Suprapubic skin (tissue), 4 donors: ENCODE measurements at places on chromosomes 7 and 10. TPM values are rescaled to one million over a fixed set of nuclear protein-coding genes. Genes with fewer than 3 reads are reported as not detected.

DNA sequence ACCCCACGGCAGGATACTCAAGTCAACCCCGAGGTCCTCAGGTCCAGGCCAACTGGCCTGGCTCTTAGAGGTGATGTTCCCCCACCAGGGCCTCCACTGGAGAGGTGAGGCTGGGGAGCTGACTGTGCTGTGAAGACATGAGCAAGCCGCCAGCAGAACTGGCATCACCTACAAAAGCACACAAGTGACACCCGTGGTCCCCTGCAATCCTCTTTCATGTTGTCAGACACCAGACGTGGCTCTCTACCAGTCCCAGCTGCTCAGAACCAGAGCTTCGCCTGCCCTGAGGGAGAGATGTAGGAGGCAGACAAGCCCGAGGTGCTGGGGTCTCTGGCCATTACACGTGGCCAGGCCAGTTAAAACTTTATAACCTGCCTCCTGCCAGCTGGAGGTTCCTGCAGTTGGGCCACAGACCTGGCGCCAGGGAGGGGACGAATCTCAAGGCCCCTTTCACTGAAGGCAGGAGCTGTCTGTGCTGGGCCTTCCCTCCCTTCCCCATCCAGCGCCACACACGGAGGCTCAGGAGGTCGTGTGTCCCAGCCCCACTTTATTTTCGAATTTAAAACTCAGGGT, 2.2 kb downstream of the COMTD1 start:
- DNase-seq: peak; percentile 81
- H3K4me1 ChIP-seq: peaks cover 35% of the 10 kb centered on the region
- peak overlapping the region; percentile 91 for H3K4me3 ChIP-seq
- peak overlapping the region; percentile 83 for H3K27ac ChIP-seq

Gene FAM237B
- total RNA-seq: not detected

Gene NPSR1
- not detected for total RNA-seq

- no peaks in the 10 kb centered on the region for H3K27me3 ChIP-seq
- H3K4me3 ChIP-seq: no peak overlapping the region
- no peaks in the 10 kb centered on the region for H3K36me3 ChIP-seq
- no peak for DNase-seq
- no peak overlapping the region for H3K27ac ChIP-seq
Measured at GRCh38 chr10:132551093-132551807, 13.7 kb downstream of the INPP5A start.

- no peaks in the 10 kb centered on the region for H3K36me3 ChIP-seq
- H3K27ac ChIP-seq: no peak overlapping the region
- peak overlapping the region; percentile 23 for H3K4me3 ChIP-seq
Measured at GRCh38 chr10:50152792-50153272, 85.1 kb downstream of the WASHC2A start.

- no peak overlapping the region for H3K4me3 ChIP-seq
- peaks cover 100% of the 10 kb centered on the region for H3K36me3 ChIP-seq
- no peak overlapping the region for H3K27ac ChIP-seq
- H3K27me3 ChIP-seq: no peaks in the 10 kb centered on the region
Measured at GRCh38 chr7:138564365-138564764, 104.3 kb downstream of the TRIM24 start.

- H3K27ac ChIP-seq: no peak overlapping the region
- no peaks in the 10 kb centered on the region for H3K27me3 ChIP-seq
- H3K4me1 ChIP-seq: no peaks in the 10 kb centered on the region
- no peaks in the 10 kb centered on the region for H3K36me3 ChIP-seq
- no peak overlapping the region for H3K4me3 ChIP-seq
Measured at GRCh38 chr7:121404348-121404747, 8.2 kb upstream of the FAM3C start.

Gene CTTNBP2
- total RNA-seq: 4.3 TPM

Gene ASAH2
- total RNA-seq: 6.1 TPM

DNA sequence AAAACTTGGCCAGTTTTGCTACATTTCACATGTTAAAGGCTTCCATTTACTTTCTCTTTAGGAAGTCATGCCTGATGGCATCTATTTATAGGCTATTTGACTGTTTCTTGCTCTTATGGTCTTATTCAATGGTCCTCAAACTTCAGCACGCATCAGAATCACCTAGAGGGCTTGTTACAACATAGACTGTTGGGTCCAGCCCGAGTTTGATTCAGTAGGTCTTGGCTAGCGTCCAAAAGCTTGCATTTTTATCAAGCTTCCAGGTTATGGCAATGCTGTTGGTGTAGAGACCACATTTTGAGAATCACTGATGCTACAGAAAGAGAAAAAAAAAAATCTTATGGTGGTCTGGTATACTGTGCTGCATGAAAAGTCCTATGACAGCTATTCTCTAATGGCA, 51.9 kb downstream of the MTPN start:
- H3K36me3 ChIP-seq: peaks cover 12% of the 10 kb centered on the region
- no peak overlapping the region for H3K27ac ChIP-seq
- H3K27me3 ChIP-seq: no peaks in the 10 kb centered on the region
- DNase-seq: no peak

DNA sequence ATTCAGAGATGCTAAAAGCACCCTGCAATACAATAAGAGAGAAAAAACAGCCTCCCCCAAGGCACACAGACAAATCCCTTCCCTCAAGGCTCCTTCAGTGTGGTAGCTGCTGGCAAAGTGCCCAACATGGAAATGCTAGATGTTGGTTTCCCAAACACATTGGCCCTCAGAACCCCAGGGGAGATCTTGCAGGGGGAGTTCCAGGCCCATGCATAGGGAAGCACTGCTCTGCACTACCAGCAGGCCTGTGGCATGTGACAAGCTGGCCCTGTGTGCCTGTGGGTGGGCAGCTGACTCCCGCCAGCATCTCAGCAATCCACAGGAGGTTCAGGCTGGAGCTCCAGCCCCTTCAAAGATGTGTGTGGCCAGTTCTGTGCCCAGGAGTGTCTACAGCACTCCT, 16.8 kb upstream of the CSGALNACT2 start:
- peak; percentile 59 for DNase-seq
- H3K36me3 ChIP-seq: no peaks in the 10 kb centered on the region
- no peak overlapping the region for H3K4me3 ChIP-seq
- H3K27ac ChIP-seq: no peak overlapping the region

DNA sequence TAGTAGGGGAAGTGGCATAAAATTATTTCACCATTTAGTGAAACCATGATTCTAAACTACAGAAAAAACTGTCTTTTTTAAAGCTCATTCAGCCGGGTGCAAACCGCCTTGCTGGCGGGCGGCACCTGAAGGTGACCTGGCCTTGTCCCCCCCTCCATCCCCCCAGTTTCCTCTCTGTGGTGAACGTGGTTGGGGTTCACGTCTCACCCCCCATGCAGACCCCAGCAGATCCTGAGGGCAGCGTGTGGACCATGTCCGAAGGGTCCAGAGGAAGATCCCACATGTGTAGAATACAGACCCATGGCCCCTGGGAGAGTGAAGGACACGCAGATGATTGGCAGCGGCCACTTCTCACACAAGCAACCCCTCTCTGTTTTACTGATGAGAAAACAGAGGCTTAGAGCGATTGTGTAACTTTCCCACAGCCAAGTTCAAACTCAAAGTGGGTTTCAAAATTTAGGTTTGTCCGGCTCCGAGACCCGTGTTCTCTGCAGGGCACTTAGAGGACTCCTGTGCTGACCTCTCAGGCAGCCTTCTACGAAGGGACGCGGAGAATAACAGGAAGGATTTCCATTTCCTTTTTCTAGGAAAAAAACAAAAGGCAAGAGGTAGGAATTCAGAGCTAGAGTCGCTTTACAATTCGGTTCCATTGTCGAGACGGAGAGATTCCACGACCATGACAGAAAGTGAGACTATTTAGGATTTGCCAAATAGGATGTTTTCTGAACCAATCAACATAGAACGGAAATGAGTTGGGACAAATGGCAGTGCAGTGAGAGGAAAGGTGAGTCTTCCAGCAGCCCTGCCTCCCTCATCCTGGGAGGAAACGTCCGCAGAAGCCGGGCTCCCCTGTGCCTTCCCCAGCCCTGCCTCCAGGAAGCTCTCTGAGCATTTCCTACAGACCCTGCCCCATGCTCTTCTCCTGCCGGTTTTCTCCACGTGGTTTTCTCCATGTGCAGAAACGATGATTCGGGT, 67.6 kb upstream of the PITRM1 start:
- no peak for DNase-seq
- H3K36me3 ChIP-seq: no peaks in the 10 kb centered on the region
- peak overlapping the region; percentile 2 for H3K4me3 ChIP-seq
- peaks cover 8% of the 10 kb centered on the region for H3K4me1 ChIP-seq
- H3K27me3 ChIP-seq: no peaks in the 10 kb centered on the region

DNA sequence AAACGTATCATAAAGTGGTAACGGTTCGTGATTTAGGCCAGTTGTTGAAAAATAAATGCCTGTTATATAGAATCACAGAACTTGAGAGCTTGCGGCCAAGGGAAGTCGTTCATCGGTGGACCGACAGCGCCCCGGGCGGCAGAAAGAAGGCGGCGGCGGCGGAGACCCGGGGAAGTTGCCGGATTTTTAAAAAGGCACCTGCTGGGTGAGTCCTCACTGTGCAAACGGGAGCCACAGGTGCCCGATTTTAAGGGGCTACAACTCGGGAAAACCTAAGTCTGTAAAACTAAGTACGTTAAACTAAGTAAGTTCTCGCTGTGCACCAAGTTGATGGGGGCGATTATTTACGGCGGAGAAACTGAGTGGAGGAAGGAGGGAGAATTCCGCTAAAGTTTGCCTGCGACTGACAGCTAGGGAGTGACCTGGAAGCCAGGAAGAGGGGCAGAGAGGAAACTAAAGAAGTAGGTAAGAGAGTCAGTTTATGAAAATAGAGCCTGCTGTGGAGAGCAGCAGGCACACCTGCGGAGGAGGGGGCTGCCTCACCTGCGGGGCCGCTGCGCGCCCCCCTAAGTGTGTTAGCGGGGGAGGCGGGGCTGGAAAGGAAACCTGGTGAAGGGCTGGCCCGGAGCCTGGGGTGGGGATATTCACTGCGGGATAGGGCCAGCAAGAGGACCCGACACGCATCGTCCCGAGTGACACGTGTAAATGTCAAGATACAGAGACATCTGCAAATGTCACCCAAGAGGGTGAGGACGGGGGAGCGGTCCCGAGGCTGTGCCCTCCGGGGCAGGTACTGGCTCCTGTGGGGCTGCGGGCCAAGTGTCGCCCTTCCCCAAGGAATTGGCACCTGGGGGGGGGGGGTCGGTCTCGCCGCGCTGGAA, 996 bp downstream of the ADAM12 start:
- peaks cover 20% of the 10 kb centered on the region for H3K4me1 ChIP-seq
- H3K27me3 ChIP-seq: peaks cover 18% of the 10 kb centered on the region
- H3K27ac ChIP-seq: no peak overlapping the region
- no peaks in the 10 kb centered on the region for H3K36me3 ChIP-seq

Gene CCL24
- total RNA-seq: not detected

Gene OPN4
- not detected for total RNA-seq

GRCh38 chr10:99913831-99914235, 95.9 kb downstream of the DNMBP start:
- H3K4me1 ChIP-seq: peaks cover 50% of the 10 kb centered on the region
- no peaks in the 10 kb centered on the region for H3K27me3 ChIP-seq
- no peak for DNase-seq

DNA sequence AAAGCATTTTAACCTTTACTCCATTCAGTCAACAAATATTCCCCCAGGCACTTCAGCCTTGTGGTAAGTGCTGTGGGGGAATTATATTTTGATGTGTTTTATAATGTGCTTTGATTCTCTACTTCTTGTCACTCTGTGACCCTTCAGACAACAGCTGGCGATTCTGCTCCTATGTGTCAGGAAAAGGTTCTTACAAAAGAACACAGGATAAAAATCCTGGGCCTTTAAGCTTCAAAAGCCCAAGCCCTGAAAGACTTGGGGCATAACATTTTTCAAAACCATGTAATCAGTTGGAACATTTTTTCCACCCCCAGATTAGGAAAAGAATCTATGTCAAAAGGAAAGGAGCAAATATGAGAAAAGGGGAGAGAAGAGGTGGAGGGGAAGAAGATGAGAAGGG, 37.8 kb upstream of the LRRC17 start:
- H3K36me3 ChIP-seq: no peaks in the 10 kb centered on the region
- no peaks in the 10 kb centered on the region for H3K27me3 ChIP-seq
- no peak overlapping the region for H3K4me3 ChIP-seq
- no peak overlapping the region for H3K27ac ChIP-seq

Gene CELF2
- 18.1 TPM for total RNA-seq

GRCh38 chr7:69953136-69954067, 355.1 kb downstream of the AUTS2 start:
- peaks cover 7% of the 10 kb centered on the region for H3K4me1 ChIP-seq
- no peaks in the 10 kb centered on the region for H3K27me3 ChIP-seq
- no peak for DNase-seq
- H3K4me3 ChIP-seq: no peak overlapping the region
- H3K27ac ChIP-seq: no peak overlapping the region
